ENCODE measurements at places on chromosomes 4 and X. TPM values are rescaled to one million over a fixed set of nuclear protein-coding genes. Genes with fewer than 3 reads are reported as not detected.

CT83 gene
- not detected for total RNA-seq

DNA sequence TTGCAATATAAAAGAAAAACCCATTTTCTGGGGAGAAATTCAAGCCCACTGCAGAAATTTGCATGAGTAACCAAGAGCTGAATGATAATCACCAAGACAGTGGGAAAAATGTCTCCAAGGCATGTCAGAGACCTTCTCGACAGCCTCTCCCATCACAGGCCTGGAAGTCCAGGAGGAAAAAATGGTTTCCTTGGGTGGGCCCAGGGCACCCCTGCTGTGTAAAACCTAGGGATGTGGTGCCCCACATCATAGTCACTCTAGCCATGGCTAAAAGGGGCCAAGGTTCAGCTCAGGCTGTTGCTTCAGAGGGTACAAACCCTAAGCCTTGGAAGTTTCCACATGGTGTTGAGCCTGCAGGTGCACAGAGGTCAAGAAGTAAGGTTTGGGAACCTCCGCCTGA lies 108.4 kb downstream of the FAT4 start:
- no peak for DNase-seq

- DNase-seq, result no peak
Observed at GRCh38 chr4:13476915-13477314, 7.2 kb downstream of the RAB28 start.

MAP7D2 gene
- total RNA-seq, result 0.15 TPM

GRCh38 chr4:163701916-163702315 lies 207.4 kb downstream of the TMA16 start:
- DNase-seq, result no peak

DNA sequence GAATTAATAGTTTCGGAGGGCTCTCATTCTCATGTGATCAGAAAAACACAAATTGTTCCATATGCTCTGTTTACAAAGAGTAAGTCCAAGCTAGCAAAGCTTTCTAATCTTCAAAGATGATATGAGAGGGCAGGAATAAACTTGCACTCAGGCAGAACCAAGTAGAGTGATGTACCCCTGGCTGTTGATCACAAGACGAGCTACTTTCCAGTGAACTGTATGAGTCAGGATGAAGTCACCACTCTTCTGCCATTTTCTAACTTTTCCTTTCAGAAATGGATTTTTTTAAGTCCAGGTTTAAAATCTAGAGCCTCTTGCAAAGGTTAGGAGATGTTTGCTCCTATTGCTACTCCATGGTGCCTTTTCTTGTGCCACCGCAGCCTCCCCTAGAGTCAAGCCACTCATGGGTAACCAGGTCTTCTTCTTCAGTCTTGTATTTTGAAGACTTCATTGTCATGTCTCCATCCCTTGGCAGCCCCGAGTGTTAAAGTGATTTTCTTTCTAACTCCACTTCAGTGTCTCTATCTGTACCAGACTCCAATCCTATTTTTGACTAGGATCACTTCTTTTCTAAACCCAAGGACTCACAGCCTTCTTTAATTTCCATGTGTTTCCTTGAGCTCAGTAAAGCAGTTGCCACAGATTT lies 171.9 kb upstream of the GALNT7 start:
- DNase-seq, result no peak

DNA sequence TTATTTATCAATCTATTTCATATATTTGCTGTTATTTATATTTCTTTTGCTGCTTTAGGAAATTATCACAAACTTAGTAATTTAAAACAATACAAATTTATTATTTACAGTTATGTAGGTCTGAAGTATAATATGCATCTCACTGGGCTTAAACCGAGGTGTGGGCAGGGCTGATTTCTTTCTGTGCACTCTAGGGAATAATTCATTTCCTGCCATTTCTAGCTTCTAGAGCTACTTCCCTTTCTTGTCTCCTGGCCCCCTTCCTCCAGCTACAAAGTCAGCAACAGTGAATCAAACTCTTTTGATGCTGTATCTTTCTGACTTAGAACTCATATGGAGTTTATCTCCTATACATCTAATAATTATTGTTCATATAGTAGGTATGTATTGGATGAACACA lies 303.5 kb upstream of the ARSJ start:
- DNase-seq, result no peak

TCEAL6 gene
- total RNA-seq, result not detected

SPANXC gene
- not detected for total RNA-seq

DNA sequence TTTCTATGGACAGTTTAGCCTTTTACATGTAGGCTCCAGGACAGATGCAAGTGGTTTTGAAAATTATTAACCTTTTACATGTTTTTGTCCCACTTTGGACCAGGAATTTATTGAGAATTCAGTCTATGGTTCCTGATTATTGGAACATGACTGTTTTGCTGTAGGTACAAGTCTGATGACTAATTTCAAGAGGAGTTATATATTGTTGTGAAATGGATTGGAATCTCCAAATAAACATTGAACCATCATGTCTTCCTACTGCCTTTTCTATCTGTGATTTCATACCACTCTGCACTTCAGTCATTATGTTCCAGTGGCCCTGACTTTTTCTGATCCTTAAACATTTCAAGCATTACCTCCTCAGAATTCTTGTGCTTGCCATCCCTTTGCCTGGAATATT lies 35.9 kb downstream of the TBC1D19 start:
- no peak for DNase-seq

GRCh38 chrX:431492-432111 lies 44.9 kb upstream of the PPP2R3B start:
- DNase-seq, result no peak

AADAT gene
- total RNA-seq, result 15.4 TPM

DNA sequence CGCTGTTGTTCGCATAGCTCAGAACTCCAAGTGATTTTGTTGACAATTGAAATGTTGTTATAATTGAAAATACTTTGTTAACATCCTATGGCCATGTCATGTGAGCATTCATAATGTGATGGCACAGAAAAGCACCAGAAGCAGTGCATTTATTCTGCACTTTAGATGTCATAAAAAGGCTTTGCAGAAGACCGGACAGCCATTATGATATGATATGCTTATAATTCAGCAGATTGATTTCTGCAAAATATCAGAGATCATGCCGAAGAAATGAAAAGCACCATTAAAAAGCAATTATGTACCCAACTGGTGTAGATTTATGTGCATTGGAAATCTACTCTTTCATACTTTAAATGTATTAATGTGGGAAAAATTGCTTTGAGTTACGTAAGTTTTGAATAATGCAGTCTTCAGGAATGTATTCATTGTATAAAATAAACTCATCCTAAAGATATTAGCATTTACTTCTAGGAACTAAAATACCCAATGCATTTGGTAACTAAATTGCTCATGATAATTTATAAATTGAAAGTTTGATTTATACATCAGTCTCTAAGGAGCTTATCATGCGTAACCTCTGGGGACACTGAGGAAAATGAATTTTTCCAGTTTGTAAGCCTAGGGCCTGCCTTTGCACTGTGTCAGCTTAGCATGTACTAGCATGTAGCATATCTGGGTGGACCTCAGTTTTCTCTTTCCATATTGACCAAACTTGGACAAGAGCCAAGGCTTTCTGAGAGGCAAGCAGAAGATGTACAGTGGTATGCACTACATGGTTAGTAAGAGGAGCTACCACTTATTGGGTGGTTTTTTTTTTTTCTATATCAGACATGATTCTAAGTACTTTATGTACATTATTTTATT lies 43.6 kb downstream of the TLR10 start:
- no peak for DNase-seq

- no peak for DNase-seq
Observed at GRCh38 chr4:23811161-23811560, 78.7 kb downstream of the PPARGC1A start.

TCEAL9 gene
- 28.8 TPM for total RNA-seq

PPARGC1A gene
- total RNA-seq, result not detected

OTUD5 gene
- 42.6 TPM for total RNA-seq

- DNase-seq, result no peak
Observed at GRCh38 chr4:2786152-2786671, 6.7 kb upstream of the SH3BP2 start.

GRCh38 chrX:82208975-82209374 lies 1007.1 kb downstream of the SH3BGRL start:
- no peak for DNase-seq

DNA sequence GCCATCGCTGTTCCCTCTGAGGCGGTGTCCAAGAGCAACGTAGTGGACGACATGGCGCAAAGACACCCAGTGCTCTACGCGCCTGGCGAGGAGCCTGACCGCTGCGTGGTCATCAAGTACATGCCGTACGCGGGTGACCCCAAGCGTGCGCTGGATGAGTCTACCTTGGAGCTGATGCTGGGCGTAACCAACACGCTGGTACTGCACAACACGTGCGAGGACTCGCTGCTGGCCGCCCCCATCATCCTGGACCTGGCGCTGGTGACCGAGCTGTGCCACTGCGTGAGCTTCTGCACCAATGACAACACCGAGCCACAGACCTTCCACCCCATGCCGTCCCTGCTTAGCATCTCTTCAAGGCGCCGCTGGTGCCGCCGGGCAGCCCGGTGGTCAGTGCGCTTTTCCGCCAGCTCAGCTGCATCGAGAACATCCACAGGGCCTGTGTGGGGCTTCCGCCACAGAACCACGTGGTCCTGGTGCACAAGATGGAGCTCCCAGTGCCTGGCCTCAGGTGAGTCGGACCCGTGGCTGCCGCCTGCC lies 129.0 kb downstream of the ANAPC4 start:
- no peak for DNase-seq

RNF128 gene
- total RNA-seq, result 5.8 TPM

GRCh38 chr4:144969821-144970220 lies 128.2 kb downstream of the ANAPC10 start:
- no peak for DNase-seq

- no peak for DNase-seq
Observed at GRCh38 chrX:27565992-27566391, 24.2 kb upstream of the DCAF8L2 start.

- no peak for DNase-seq
Observed at GRCh38 chr4:82398263-82398662, 24.5 kb upstream of the HNRNPD start.

- no peak for DNase-seq
Observed at GRCh38 chrX:149877636-149878035, 3.3 kb upstream of the MAGEA8 start.

DNA sequence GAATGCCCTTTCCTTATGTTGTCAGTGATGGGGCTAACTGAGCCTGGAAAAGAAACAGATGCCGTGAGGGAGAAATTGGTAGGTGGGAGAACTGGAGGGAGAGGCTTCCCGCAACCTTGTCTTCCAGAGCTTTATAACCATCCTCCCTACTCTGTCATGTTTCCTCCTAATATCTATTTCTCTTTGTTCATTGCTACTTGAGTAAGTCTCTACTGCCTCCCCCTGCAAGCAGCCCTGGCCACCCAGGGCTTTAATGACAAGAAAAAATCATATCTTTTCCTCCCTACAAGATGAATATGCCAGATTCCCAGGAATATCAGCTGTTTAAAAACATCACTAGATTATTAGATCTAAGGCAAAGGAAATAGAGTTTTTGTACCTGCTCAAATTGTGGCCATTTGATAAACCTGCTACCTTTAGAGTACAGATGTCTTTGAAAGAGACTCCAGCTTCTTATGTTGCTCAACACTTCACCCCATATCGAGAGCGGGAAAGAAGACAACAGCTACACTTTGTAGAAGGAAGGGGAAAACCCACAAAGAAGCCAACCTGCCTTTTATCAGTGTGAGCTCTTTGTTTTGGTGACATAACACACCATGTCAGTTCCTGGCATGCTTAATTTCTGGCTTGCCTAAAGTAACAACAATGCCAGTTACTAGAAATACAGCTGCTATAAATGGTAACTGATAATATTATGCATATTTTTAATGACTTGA lies 186.6 kb upstream of the LEF1 start:
- DNase-seq, result no peak

- no peak for DNase-seq
Observed at GRCh38 chr4:52837716-52838558, 24.2 kb upstream of the RASL11B start.

DNA sequence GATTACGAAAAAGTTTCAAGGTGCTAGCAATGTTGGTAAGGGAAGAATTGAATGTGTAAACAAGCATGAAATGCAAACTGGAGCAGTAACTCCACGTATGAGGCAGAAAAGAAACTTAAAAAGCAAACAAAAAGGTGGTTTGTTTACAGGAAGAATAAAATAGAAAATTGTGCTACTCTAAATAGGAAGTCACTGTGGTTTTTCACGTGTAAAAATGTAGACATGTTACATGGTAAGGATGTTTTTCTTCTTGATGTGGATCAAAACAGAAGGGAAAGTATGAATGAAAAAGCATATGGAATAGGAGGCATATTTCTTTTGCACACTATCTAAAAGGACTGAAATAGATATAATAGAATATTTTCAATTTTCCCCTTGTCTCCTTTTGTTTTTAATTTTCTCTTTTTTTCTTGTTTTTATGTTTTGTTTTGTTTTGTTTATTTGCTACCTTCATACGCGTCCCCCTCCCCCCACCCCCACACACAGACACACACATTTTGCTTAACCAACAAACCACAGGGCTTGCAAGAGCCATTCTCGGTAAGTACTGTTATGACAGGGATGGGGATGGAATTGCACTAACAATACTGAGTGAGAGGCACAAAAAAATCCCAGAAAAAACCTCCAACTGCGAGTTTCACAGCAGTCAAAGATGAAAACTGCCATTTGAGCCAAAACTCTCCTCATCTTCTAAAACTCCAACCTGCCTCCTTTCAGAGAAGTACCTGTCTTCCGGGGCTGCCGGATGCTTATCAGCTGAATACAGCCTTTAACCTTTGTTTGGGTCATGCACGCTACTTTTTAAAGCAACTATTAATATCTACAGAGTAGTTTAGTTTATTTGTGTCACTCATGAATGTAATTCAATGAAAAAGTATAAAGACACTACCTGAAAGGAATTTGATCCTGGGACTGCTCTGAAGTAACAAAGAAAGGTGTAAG lies 135.8 kb downstream of the IL15 start:
- no peak for DNase-seq

- no peak for DNase-seq
Observed at GRCh38 chr4:85774000-85774399, 299.1 kb downstream of the ARHGAP24 start.

DNA sequence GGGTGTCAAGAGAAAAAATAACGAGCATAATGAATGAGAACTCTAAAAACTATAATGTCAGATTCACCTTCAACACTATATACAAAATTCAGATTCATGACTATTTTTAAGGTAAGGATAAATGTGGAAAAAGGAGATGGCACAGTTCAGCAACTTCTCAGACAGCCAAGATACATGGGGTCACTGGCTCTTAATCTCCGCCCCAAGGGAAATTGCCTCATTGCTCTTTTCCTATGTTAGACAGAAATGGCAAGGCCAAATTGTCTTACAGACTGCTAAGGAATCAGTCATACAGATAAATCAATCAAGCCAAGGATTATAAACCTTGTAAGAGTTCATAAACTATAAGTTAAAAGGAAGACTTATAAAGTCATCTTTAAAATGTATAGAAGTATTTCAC lies 183.4 kb downstream of the OPHN1 start:
- no peak for DNase-seq

TLR2 gene
- total RNA-seq, result 0.12 TPM

MTTP gene
- 0.20 TPM for total RNA-seq

- no peak for DNase-seq
Observed at GRCh38 chr4:85864259-85865205, 389.6 kb downstream of the ARHGAP24 start.

GRCh38 chr4:119675391-119675790 lies 46.8 kb upstream of the PDE5A start:
- no peak for DNase-seq

GRCh38 chrX:123685232-123685631 lies 47.6 kb downstream of the THOC2 start:
- DNase-seq, result no peak

GRCh38 chrX:135307171-135307570 lies 2.1 kb upstream of the ETDC start:
- DNase-seq, result no peak

- DNase-seq, result no peak
Observed at GRCh38 chr4:15106399-15106798, 104.1 kb downstream of the CPEB2 start.

Data from HCT116 (cell line).